ENCODE measurements at places on chromosomes 3 and 15. TPM values are rescaled to one million over a fixed set of nuclear protein-coding genes. Genes with fewer than 3 reads are reported as not detected.

Gene GATA2
- 0.51 TPM for total RNA-seq

Gene TRIM71
- 0.05 TPM for total RNA-seq

Gene VGLL3
- 6.3 TPM for total RNA-seq

Gene GHSR
- total RNA-seq: not detected

Gene OR5K4
- not detected for total RNA-seq

Gene PCSK6
- 29.8 TPM for total RNA-seq

Gene LRRC31
- not detected for total RNA-seq

Gene PP2D1
- total RNA-seq: not detected

Gene PLSCR1
- 79.2 TPM for total RNA-seq

Gene CPLX3
- total RNA-seq: not detected

Gene BCHE
- total RNA-seq: not detected

Gene C3orf20
- not detected for total RNA-seq

Gene GABRG3
- total RNA-seq: not detected

Gene SLC22A14
- total RNA-seq: 0.64 TPM

Gene CCRL2
- total RNA-seq: not detected
